T-helper 22 cell (primary cell): ENCODE measurements at places on chromosomes 11 and 22.
A peak's percentile ranks its signal among the peaks of the same experiment; 100 is the strongest.

- DNase-seq: no peak
Observed at GRCh38 chr11:112392904-112393303, 132.2 kb upstream of the PLET1 start.

DNA sequence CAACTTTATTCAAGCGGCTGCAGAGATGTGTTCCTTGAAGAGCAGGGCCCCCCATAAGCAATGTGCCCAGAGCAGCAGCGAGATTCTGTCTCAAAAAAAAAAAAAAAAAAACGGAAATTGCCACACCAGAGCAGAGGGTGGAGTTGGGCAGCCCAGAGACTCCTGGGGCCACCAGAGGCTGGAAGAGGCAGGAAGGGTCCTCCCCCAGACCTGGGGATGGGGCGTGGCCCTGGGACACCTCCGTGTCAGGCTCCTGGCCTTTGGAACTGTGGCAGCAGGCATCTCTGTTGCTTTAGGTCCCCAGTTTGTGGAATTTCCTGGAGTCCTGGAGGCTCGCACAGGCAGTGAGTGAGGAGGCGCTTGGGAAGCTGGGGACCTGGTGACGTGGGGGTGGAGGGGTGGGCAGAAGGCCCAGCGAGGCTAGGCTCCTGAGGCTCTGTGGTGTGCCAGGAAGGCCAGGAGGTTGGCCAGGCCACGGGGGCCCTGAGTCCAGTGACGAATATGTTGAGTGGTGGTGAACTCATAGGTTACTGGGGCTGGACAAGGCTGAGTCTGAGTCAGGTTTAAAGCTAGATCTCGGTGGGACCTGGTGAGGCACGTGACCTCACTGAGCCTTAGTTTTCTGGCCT is 735.6 kb downstream of the BRD1 start:
- DNase-seq: no peak

DNA sequence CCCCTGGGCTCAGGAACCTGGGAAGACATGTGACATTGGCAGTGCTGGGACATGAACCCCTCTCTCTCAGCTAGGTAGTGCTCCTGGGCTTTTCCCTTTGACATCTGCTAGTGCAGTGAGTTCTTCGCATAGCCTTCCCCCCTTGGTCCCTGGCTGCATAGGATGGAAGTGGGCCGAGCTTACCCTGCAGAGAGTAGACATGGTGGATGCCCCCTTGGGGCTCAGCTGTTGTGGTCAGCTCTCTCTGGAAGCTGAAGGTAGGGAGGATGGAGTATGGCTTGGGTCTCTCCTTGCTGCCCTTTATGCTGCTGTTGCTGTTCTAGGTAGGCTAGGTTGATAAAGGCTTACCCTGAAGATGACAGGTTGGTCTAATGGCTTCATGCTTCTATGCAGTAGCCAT is 92.1 kb downstream of the ZBTB16 start:
- DNase-seq: no peak

DNA sequence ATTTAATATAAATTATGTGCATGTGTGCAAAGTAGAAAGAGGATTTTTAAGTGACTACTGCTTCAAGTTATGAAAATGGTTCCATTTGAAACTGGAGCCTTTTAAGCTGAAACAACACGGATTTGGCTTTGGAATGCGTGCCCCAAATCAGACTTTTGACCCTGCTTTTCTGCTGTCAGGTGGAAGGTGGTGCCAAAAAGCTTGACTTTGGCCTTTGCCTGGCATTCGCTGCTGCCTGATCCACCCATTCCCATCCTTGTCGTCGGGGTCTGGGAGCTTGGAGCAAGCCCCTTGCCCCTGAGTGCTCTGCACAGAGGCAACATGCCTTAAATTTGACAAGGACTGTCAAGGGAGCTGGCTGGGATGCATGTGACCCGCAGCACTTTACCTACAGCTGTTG is 335.3 kb upstream of the SYN3 start:
- no peak for DNase-seq

- peak; percentile 14 for DNase-seq
Observed at GRCh38 chr22:35313311-35314121, 13.8 kb downstream of the TOM1 start.

DNA sequence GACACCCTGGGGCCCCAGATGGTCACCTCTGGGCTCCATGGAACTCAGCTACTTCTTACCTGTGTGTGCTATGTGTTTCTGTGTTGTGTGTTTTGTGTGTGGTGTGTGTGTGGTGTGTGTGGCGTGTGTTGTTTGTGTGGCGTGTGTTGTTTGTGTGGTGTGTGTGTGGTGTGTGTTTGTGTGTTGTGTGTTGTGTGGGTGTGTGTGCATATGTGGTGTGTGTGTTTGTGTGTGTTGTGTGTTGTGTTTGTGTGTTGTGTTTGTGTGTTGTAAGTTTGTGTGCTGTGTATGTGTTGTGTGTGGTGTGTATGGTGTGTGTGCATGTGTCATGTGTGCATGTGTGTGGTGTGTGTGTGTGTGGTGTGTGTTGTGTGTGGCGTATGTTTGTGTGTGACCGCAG is 3.8 kb upstream of the WNT7B start:
- DNase-seq: no peak

DNA sequence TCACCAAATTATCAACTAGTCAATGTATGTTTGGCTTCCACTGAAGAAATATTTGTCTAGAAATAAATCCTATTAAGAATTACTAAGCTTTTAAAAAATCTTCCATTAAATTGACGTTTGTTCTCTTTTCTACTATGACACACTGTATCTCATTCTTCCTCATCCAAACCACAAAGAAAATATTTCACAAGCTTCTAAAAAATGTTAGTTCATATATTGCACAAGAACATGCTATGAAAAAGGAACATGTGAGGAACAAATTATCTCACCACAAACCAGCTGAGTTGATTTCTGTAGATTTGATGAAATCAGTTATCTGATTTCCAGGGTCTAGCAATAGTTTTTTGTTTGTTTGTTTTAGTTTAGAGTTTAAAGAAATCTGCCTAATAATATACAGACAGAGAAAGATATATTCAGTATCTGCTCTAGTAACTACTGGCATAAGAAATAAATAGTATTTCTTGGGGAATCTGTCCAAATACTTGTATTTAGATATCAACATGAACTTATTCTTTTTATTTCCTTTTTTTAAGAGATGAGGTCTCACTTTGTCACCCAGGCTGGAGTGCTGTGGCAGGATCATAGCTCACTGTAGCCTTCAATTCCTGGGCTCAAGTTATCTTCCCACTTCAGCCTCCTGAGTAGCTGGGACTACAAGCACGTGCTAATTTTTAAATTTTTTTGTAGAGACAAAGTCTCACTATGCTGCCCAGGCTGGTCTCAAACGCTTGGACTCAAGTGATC is 161.7 kb downstream of the ATG16L2 start:
- DNase-seq: no peak

- DNase-seq: no peak
Observed at GRCh38 chr11:14672635-14673034, 29.0 kb downstream of the PDE3B start.

GRCh38 chr11:68010090-68011041 is at the start of gene ALDH3B1:
Gene ALDH3B1, plus strand, starts transcription at chr11:68010327. Its CDS starts 4,971 bp downstream, at chr11:68015298.
- DNase-seq: no peak

DNA sequence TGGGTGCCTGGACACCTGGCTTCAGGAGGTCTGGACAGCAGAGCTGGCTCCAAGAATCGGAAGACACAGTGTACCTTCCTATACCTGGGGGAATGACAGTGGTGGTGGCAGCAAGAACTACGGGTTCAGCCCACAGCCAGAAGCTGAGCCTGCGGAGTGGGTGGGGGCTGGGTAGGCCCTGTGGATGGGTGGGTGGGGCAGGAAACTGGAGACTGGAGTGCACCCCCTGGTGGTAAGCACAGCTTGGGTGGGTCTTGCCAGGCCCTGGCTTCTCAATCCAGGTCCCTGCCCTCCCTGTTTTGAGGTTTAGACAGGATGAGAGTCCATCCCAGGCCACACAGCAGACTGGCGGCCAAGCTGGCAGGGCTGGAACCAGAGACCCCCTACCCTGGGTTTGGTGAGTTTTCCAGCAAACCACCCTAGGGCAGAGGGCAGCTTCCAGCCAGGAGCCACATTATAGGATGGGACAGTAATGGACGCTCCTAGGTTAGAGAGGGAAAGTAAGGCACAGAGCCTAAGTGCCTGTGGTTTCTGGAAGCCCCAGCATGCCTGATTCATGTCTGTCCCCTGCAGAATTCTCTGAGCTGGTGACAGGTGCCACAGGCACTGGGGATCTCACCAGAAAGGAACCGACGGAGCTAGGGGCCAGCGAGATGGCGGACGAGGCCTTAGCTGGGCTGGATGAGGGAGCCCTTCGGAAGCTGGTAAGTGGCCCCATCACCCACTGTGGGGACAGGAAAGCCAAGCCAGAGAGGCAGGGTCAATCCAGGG is 1.7 kb downstream of the SMTN start:
- DNase-seq: no peak

DNA sequence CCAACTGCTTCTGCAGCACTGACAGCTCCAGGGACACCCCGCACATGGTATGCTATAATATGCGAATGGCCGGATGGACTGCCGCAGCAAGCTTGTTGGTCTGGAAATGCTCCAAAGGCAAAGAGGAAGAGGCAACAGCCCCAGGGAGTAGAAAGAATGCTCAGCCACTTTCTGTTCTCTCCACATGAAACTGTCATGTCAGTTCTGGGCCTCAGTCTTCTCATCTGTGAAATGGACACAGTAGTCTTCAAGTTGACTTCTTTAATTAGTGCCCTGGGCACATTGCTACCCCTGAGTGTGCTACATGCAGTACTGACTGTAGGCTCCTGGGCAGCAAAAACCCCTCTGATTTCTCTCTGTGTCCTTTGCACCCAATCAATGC is 19.9 kb downstream of the IL10RA start:
- no peak for DNase-seq

- DNase-seq: no peak
Observed at GRCh38 chr11:43404406-43404805, 45.7 kb downstream of the TTC17 start.

GRCh38 chr11:57135020-57135751 is 46.6 kb upstream of the LRRC55 start:
- no peak for DNase-seq

- DNase-seq: no peak
Observed at GRCh38 chr11:78395597-78395996, 22.0 kb downstream of the GAB2 start.

DNA sequence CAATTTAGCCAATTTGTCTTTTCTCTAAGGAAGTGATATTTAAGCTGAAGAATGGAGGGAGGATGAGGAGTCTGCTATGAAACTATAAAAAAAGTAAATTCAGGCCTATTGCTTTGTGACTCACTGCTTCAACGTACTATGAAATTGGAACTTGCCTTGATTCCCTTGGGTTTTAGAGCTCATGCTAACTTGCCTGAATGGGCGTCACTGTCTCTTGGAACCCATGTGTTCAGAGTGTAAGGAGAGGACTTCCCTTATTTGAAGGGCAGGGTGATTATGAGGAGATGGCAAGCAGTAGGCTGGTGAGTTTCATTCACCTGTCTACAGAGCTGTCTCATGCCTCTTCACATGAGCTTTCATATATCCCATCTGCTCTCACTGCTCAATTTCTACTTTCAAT is 28.7 kb upstream of the WT1 start:
- DNase-seq: no peak

GRCh38 chr11:17449158-17449557 is 27.5 kb downstream of the ABCC8 start:
- DNase-seq: no peak

- DNase-seq: no peak
Observed at GRCh38 chr11:78691215-78691614, 116.6 kb upstream of the NARS2 start.

DNA sequence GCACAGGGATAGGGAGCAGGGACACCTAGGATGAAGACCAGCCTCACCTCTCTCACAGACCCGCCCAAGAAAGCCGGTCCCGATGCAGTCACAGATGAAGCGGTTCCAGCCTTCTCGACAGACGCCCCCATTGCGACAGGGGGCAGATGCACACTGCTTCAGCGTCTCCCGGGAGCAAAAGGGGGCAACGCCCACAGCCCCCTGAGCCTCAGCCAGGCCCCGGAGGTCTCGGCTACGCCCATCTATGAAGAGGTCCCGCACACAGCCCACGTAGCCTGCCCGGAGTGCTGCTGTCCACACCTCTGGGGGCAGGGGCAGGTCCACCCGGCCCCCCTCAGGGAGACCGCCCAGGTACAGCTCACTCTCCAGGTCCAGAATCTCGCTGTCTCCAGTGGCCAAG is 62.3 kb downstream of the NRXN2 start:
- DNase-seq: no peak

DNA sequence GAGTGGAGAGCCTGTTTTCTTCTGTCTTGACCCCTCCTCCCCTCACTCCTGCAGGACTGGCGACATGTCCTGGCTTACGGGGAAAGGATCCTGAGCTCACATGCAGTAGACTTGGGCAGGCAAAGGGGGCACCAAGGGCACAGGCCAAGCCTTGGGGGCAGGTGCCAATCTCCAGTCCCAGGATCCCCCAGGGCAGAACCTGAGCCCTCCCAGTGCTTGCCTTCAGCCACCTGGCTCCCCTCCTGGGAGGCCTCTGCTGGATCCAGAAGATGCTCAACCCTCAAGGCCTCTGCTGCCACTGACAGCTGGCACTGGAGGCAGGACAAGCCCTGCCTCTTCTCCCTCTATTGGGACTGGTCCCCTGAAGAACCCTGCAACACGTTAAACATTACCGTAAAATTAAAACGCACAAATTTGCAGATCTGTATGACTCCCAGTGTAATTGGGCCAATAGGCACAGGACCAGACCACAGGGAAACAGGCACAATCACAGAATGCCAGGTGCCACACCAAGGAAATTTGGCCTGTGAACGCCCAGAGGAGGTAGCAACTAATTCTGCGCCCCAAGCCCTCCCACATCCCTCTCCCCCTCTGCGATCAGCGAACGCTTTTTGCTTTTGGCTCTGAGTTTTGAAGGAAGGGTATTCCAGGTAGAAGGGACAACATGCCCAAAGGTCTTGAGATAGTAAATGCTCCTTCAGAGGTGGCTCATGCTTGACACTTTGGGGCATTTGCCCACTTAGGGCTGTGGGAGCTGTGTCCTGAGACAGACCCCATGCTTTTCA is 967 bp upstream of the LZTR1 start:
- no peak for DNase-seq

- DNase-seq: no peak
Observed at GRCh38 chr11:4890279-4890678, 8.6 kb downstream of the OR51T1 start.

DNA sequence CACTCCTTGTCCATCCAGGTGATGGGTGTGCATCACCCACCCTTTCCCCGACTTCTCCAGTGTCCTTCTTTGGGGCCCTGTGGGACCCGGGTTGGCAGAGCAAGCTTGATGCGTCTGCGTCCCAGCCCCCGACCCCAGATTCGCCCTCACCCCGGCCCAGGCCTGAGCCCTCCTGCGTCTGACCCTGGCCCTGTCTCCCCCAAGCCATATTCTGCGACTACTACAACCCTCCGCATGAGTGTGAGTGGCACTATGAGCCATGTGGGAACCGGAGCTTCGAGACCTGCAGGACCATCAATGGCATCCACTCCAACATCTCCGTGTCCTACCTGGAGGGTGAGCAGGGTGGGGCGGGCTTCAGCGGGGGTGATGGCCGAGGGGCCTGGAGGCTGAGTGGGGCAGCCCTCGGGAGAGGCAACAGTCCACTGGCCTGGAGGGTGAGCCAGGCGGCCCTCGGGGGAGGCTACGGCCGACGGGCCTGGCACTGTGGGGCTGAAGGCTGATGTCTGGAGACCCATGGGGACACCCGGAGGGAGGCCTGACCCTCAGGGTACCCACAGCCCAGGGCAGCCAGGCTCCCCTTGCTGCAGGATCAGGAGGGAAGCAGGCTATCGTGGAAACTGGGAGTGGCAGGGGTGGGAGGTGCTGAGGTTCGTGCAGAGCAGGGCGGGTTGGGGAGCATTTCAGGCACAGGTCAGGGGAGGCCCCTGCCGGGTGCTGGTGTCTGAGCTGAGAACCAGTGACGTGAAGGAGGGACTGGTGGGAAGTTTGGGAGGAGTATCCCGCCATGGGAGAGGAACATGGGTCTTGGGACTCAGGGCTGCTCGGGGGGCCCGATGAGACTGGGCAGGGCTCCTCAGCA is 15.3 kb downstream of the MUC2 start:
- no peak for DNase-seq

GRCh38 chr11:2090172-2091111 is 48.7 kb downstream of the IGF2 start:
- no peak for DNase-seq
